ENCODE measurements at places on chromosomes 6 and 20. TPM values are rescaled to one million over a fixed set of nuclear protein-coding genes. Genes with fewer than 3 reads are reported as not detected.
A peak's percentile ranks its signal among the peaks of the same experiment; 100 is the strongest.

Gene CENPQ
- 6.5 TPM for total RNA-seq

Gene TOX2
- not detected for total RNA-seq

Gene SLC44A4
- total RNA-seq, result not detected

DNA sequence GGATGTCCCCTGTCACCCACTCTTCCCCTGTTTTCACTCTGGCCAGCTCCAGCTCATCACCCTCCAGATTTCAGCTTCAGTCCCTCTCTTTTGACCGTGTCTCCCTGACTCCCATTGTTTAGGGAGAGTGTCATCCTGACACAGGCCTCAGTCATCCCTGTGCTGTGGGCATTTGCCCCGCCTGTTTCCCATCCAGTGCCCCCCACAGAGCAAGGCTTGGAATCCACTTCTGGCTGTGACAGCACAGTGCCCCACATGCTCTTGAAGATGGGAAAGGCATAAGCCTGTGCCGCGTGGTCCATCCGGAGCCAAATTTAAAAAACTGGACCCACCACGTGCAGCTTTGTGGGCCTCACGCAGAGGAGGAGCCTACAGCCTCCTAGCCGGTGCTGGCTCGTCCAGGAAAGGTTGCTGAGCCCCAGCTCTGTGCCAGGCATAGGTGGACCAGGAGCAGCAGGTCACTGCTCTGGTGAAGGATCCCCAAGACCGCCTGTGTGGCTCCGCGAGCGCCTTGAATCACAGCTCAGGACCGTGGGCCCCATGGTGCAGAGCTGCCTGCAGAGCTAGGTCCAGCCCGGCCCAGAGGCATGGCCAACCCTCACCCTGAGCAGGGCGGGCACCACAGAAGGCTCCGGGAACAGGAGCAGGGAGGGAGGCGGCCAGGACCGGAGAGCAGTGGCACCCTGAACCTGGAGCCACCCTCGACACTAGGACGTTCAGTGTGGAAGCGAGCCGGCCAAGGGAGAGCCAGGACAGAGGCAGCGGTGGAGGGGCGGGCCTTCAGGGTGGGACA is 172.8 kb downstream of the CDH4 start:
- DNase-seq, result no peak

DNA sequence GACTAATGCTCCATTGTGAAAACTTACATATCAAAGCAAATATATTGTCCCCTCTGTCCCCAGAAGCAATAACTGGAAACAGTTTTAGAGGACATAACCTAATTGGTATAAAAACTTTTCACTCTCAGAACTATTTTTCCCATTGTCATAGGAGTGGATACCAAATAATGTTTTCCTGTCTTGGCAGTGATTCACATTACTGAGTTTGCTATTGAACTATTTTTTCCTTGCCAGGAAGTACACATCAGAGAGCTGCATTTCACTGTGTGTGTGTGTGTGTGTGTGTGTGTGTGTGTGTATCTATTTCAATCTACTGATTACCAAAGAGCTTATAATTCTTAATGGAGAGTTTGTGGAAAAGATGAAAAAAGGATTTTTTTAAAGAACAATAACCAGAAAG is 45.4 kb downstream of the AKAP12 start:
- no peak for DNase-seq

GRCh38 chr6:47669684-47670513 is 28.5 kb upstream of the ADGRF4 start:
- no peak for DNase-seq

DNA sequence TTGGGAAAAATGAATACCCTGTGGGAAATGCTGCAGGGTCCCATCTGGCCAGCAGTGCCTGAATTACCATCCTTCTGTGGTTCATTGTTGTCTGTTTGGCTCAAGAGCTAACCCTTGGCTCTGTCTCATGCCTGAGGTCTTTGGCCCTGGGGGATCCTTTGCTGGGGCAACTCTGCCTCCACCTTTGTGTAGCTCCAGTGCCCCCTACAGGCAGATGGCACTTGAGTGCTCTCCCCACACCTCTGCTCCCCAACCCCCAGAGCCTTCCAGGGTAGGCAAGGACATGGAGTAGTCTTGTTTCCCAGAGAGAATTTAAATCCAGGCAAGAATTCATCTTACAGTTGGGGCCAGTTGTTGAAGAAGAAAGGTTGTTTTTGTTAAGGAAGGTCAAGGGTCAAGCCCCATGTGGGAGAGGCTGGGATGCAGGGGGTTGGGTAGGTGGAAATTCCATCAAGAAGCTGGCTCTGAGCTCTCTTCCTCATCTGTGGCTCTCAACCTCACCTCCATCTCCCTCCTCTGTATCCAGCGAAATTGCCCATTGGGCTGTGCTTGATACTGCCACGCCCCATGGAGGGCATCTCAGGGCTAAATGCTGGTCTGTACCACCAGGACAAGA is 44.2 kb downstream of the ZNF831 start:
- no peak for DNase-seq

DNA sequence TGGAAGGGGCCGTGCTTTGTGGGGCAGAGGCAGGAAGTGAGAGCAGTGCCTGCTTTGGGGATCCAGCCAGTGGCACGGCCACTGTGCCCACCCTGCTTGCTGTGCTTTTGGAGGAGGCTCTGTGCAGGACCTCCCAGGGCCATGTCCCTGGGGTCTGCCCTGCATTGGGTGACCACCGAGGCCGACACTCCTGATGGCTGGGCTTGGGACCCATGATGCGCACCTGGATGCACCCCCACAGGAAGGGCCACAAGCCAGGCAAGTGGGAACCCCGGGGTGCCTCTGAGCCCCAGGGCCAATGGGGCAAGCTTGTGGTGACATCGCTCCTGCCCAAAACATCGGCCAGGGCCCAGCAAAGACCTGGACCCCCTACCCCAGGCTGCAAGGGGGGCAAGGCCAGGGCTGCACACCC is 738.6 kb upstream of the GJE1 start:
- DNase-seq, result peak; percentile 81

GRCh38 chr6:70371454-70372105 is 41.7 kb upstream of the FAM135A start:
- DNase-seq, result no peak

DNA sequence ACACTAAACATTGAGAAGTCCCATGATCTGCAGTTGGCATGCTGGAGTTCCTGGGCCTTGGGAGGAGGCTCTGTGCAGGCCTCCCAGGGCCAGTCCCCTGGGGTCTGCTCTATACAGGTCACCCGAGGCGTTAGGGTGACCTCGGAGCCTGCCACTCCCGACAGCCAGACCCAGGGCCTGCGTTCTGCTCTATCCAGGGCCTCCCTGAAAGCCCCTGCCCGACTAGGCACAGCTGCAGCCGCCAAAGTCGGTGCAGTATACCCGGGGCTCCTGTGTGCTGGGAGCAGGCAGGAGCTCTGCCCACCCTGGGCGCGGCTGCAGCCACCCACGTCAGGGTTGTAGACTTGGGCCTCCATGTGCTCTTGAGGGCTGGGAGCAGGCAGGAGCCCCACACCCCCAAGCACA is 6.3 kb upstream of the OR14J1 start:
- no peak for DNase-seq

GRCh38 chr20:58698741-58699622 is 6.4 kb downstream of the NPEPL1 start:
- DNase-seq, result peak; percentile 79

DNA sequence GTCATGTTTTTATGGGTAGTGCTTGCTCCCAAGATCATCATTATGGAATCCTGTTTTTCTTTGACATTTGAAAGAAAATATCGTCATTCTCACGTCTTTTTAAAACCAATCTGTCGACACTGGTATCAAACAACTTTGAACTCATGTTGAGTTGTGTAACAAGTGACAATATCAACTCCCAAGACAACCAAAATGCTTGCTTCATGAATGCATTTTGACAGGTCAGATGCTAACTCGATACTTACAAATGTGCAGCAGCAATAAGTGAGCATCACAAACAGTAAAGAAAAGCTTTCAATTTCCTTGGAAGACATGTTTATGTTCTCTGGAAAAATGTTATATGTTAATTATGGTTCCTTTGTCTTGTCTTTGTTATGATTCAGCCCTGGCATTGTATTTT is 125.9 kb downstream of the EPHA7 start:
- DNase-seq, result no peak

DNA sequence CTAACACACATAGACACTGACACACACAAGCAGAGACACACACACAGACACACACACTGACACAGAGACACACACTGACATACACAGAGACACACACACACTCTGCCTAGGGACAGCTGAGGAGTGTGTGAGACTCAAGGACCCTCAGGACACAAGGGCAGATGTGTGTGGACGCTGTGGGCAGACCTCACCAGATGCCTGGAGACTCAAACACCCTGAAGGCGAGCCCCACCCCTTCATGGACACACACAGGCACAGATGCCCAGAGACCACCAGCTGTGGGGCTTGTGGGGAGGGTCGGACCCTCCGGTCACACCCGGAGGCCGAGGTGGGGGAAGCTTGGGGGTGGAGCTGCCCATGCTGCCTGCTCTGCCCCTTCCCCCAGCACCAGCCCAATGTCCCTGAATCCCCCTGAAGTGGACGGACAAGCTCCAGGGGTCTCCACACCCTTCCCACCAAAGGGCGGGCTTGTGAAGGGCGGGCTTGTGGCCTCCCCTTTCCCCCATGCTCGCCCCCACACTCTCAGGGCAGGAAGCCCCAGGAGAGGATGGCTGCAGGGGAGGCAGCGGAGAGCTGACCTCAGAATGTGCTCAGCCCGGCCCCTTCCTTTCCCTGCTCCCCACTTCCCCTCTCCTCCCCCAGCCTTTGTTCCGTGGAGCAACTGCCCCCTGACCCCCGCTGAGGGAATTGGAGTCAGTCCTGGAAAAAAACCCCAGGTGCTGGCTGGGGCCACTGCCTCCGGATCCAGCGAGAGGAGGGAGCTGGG is 13.9 kb upstream of the ABHD16B start:
- DNase-seq, result no peak

DNA sequence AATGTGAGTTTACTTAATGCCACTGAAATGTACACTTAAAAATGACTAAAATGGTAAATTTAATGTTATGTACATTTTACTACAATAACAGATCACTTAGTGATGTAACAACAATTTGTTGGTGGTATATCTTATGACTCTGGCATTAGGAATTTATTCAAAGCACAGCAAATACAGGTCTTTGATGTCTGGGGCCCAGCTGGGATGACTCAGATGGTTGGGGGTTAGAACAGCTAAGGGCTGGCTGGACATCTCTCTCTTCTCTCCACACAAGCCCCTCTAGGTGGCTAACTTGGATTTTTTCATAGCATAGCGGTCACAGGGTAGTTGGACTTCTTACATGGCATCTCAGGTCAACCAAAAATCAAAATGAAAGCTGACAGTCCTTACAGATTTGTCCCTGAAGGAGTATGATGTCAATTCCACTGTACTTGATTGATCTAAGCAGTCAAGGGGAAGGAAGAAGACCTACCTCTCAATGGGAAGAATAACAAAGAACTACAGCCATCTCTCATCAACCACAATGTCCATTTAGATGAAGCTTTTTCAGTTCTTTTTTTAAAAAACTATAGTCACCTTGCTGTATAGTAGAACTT is 37.5 kb upstream of the LCA5 start:
- DNase-seq, result no peak

DNA sequence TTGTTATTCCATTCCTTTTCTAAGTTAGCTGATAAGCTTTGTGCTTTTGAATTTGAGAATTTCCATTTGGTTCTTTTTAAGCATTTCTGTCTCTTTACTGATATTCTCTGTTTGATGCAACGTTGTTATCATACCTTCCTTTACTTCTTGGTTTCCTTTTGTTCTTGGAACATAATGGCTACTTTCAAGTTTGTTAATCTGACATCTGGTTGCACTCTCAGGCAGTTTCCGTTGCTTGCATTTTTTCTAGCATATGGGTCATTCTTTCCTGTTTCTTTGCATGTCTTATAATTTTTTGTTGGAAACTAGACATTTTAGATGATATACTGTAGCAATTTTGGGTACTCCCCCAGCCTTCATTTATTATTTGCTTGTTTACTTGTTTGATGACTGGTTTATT is 12.5 kb downstream of the CDC5L start:
- no peak for DNase-seq
